ENCODE measurements at places on chromosomes 12 and 14. TPM values are rescaled to one million over a fixed set of nuclear protein-coding genes. Genes with fewer than 3 reads are reported as not detected.

GRCh38 chr12:95088379-95088778 lies 15.0 kb upstream of the NR2C1 start:
- peak; percentile 51 for DNase-seq

DNA sequence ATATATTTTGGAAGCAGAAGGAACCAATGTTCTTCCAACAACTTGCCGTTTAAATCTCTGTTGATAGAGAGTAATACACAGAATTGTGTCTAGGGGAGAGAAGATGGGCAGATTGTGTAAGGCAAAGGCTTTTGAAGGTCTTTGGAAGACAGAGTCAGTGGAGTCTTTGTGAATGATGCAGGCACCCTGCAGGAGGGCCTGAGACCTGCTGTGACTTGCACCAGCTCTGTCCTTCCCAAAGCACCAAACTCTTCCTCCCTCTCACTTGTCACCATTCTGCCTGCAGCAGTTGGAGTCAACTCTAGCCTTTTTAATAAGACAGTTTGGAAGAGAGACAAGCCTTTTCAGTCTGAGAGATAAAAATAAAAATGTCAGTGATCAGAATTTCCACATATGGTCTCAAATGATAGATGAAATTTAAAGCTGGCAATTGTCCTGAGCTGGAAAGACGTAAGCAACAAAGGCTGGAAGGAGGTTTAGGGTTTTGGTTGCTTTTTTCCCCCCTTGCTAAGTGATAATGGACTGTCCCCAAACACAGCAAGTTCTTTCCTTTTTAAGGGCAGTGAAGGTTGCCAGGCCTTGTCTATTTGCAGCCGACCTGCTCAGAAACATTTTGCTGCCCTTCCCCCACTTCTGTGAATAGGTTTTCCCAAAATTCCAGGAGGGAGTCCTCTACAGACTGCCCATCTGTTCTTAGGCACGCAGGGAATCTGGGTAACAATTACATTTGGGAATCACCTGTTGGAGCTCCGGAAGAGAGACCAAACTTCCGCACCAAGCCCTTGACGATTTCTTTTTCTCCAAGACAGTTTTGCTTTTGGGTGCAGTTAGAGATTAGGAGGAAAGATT lies 103.0 kb upstream of the NTF3 start:
- peak; percentile 64 for DNase-seq

DNA sequence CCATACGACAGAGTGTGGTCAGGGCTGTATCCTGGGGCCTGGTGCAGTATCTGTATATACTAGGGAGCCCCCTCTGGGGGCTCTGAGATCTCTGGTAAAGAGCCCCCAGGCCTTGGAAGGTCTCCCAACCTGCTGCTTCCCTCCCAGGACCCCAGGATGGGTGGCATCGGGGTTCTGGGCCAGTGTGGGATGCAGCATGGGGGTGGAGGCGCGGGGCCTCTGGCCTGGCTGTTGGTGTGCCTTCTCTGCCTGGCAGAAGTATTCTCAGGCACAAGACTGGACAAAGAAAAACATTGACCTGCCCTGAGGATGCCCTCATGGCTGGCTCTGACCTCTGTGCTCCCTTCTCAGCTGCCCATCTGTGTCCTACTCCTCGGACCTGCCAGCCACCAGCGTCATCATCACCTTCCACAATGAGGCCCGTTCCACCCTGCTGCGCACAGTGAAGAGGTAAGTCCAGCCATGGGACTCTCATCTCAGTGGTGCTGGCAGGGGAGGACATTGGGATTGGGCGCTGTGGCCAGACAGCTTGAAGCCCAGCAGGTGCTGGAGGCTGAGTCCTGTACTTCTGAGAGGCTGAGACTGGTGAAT lies 64.5 kb downstream of the GALNT16 start:
- no peak for DNase-seq

- DNase-seq: peak; percentile 68
Observed at GRCh38 chr14:29548948-29549370, 378.7 kb downstream of the PRKD1 start.

DNA sequence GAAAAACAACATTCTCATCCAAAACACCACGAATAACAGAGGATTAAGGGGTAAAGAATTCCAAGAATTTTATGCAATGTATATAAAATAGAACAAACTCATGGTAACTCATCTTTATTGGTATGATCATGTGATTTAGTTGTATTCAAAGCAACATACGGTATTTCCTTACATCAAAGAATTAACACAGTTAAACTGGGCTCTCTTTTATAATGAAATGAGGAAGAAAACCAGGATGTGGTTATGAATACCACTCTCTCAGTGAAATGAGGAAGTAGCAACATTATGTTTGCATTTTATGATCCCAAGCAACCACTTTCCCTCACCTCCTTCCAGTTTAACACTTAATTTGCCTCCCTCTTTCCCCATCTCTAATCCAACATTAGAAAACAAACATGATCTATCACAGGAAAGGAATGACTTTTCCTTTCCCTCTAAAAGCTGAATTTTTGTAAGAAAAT lies 22.9 kb downstream of the SPTLC2 start:
- DNase-seq: peak; percentile 57

GRCh38 chr14:101810897-101811621 lies 49.5 kb downstream of the PPP2R5C start:
- DNase-seq: no peak

DNA sequence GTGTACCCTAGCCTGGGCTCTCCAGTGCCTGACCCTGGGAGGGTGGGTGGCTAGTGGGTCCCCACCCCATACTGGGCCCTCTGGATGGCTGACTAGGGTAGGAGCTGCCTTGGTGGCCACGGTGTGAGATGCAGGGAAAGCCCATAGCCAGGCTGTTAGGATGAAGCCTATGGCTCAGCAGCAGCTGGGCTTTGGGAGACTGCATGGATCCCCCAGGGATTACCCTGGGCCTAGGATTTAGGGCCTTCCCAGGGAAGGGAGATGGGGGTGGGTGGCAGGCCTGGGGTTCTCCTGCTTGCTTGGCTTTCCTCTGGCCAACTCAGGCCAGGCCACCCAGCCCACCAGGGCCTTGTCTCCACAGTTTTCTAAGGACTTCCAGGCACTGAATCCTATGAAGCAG lies 6.3 kb downstream of the GSTZ1 start:
- no peak for DNase-seq

GRCh38 chr14:23120541-23121251 lies 1.6 kb upstream of the CEBPE start:
- peak; percentile 92 for DNase-seq

DNA sequence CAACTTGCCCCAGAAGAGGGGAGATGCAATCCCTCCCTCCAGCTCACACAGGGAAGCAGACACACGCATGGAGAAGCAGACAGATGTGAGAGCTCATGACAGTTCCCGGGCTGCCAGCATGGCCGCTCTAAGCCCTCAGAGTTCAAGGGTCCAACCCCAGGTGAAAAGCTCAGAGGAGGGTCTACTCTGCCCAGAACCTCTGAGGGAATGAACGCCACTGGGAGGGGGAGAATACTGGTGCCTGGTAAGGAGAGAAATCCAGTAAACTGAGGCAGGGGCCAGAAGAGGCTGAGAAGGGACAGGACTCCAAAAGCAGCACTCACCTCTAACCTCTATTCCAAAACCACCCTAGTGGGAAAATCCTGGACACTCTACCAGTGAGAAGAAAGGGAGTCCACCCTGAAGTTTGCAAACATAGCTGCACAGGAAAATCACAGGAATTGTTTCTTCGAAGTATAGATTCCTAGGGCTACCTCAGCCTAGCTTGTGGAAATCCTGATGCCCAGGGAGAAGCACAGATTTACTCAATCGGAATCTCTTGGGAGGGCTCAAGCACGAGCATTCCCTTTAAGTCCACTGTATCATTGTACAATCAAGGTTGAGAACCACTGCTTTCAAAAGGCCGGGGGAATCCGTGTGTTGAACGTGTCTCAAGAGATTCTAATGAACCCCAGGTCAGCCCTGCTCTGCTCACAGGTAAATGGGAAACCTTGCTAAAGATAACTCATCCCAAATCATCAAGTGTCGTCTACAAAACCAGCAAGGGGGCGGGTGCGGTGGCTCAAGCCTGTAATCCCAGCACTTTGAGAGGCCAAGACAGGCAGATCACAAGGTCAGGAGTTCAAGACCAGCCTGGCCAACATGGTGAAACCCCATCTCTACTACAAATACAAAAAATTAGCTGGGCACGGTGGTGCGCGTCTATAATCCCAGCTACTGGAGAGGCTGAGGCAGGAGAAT lies 34.3 kb upstream of the PLEKHG6 start:
- DNase-seq: no peak

- DNase-seq: no peak
Observed at GRCh38 chr14:70049605-70050004, 139.1 kb downstream of the SLC8A3 start.

GRCh38 chr12:131753757-131754156 lies 42.9 kb downstream of the SFSWAP start:
- no peak for DNase-seq

DNA sequence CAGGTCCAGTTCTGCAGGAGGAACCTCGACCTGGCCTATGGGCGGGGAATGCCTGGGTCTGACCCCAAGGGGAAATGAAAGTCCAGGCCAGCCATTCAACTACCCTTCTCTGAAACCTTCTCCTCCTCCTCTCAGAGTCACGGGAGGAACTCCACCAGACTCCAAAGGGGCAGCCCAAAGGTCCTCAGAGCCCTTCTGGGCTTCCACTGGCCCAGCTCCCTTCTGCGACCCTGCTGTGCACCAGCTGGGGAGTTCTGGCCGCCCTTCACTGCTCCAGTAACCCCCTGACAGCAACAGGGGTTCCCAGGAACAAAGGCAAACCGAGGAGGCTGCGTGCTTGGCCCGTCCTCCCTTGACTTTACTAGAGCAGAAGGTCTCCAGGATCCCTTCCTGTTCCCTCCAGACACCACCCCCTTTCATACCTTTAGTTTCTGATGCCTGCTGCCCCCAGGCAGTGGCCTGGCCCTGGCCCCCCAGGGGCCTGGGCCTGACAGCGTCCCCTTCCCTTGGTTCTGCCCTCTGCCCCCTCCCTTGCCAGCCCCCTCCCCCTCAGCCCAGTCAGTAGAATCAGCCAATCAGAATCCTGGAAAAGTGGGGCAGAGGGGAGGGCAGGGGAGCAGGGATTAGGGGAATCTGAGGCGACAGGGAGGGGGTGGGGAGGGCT lies 850 bp upstream of the ZNF385A start:
- no peak for DNase-seq

- DNase-seq: no peak
Observed at GRCh38 chr14:54221971-54222370, 174.8 kb upstream of the CDKN3 start.

DNA sequence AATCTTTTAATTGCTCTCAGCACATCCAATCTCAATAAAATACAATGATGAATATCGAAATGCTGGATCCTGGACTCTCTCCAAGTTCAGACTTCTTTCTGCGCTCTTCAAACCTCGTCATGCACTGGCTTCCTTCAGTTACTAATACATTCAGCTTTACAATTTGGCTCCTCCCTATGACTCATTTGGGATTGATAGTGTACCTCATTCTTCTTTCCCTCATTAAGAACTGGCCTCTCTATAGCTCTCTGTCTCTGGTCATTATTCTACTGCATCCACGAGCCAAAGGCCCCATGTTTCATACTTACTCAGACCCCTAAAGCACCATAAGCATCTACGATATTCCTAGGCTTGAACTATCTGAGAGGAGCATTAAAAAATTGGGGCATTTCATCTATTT lies 4.9 kb downstream of the TSPAN8 start:
- no peak for DNase-seq

GRCh38 chr14:104393199-104393897 lies 186.2 kb upstream of the C14orf180 start:
- DNase-seq: peak; percentile 15

DNA sequence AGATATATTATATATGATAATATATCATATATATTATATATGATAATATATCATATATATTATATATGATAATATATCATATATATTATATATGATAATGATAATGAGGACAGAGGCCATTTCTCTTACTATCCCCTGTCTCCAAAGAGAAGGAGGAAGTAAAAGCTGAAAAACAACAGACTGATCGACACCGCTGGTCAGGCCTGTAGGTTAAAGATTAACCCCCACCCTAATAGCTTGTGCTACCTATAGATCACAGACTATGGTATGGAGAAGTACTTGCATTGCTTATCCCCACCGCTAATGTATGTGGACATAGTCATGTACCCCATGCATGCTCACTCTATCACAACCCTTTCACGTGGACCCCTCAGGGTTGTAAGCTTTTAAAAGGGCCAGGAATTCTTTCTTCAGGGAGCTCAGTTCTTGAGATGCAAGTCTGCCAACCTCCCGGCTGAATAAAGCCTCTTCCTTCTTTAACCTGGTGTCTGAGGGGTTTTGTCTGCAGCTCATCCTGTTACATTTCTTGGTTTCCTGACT lies 786.1 kb upstream of the TMEM132C start:
- DNase-seq: no peak

- no peak for DNase-seq
Observed at GRCh38 chr12:43736927-43737440, 21.6 kb downstream of the PUS7L start.

- DNase-seq: peak; percentile 54
Observed at GRCh38 chr12:120229487-120230325, 28.8 kb upstream of the RPLP0 start.

GRCh38 chr12:108302403-108303311 lies 36.5 kb downstream of the CMKLR1 start:
- peak; percentile 94 for DNase-seq

DNA sequence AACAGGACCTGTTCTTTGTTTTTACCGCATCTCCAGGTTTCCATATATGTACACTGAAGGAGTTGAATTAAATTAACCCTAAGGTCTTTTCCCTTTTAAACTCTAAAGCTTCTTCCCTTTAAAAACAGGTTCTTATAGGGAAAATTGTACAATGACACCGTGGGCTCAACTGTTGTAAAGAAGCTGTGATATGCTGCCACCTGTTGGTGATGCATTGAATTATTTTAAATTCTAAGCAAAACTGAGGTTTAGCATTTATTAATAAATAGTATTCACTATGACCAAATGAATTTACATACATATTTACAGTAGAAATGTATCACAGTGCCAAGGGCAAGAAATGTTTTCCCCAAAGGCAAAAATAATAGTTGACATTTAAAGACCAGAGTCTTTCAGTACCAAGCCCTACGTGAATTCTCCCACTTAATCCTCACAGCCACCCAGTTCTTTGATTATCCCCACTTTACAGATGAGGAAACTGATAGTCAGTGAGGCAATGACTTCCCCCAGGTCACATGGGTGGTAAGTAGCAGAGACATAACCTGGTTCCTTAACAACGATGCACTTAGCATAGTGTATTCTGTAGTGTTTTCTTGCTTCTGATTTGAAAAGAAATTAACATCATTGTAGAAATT lies 35.7 kb upstream of the TMEM263 start:
- DNase-seq: peak; percentile 69

- peak; percentile 80 for DNase-seq
Observed at GRCh38 chr14:68295316-68295816, 475.8 kb downstream of the RAD51B start.

EFS gene
- 20.8 TPM for total RNA-seq

ALX1 gene
- 0.62 TPM for total RNA-seq

PXMP2 gene
- 27.8 TPM for total RNA-seq

TAS2R14 gene
- total RNA-seq: 2.5 TPM

PLEK2 gene
- 0.22 TPM for total RNA-seq

TMCC3 gene
- total RNA-seq: 16.3 TPM

PIP4K2C gene
- 8.9 TPM for total RNA-seq

CNTN1 gene
- 33.0 TPM for total RNA-seq

ASCL1 gene
- total RNA-seq: 0.04 TPM

OTOGL gene
- 0.40 TPM for total RNA-seq

MGST1 gene
- total RNA-seq: 4.1 TPM

PRIM1 gene
- total RNA-seq: 12.2 TPM

FKBP4 gene
- 25.1 TPM for total RNA-seq

GDF3 gene
- not detected for total RNA-seq

KRT71 gene
- total RNA-seq: not detected

MSI1 gene
- 1.2 TPM for total RNA-seq
